Left ventricle myocardium inferior (tissue), 1 donor: ENCODE measurements at places on chromosomes 1 and 21.

DNA sequence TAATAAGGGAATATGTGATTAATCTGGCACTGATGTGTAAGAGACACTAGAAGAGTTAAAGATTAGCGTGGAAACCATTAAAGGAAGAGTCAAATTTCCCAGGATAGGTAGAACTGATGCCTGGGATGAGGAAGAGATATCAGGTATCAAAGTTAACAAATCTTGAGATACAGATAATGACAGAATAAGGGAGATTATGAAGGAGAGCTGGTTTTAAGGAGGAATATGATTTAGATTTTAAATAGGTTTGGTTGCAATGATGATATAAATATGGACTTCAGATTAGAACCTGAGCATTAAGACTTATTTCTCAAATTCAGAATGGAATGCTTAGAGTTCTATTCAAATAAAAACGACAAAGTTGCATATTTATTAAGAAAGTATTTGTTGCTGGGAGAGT, 26.2 kb downstream of the MAGI3 start:
- H3K27ac ChIP-seq: no peak overlapping the region
- H3K4me1 ChIP-seq: peaks cover 7% of the 10 kb centered on the region
- no peaks in the 10 kb centered on the region for H3K36me3 ChIP-seq
- no peak overlapping the region for H3K4me3 ChIP-seq
- no peak for DNase-seq

DNA sequence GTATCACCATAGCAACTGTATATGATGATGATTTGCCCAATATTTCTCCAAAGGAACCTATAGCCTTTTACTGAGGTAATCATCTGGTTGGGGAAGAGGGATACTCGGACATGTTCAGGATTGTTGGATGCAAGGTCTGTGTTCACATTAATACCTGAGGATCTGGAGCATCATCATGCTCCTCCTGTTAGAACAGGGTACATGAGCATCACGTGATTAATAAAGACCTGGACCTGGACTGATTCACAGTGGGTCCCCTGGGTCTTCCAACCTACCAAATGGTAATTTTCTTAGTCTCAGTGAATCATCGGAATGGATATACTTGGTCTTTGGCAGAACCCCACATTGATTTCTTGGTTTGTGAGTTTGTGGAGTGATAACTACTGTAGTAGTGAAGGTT, 45.6 kb upstream of the ZBTB18 start:
- H3K36me3 ChIP-seq: no peaks in the 10 kb centered on the region
- H3K27ac ChIP-seq: no peak overlapping the region
- H3K4me3 ChIP-seq: no peak overlapping the region
- no peaks in the 10 kb centered on the region for H3K4me1 ChIP-seq
- DNase-seq: no peak

GRCh38 chr1:226438007-226438406, 30.1 kb upstream of the PARP1 start:
- H3K4me3 ChIP-seq: no peak overlapping the region
- no peaks in the 10 kb centered on the region for H3K36me3 ChIP-seq
- DNase-seq: no peak
- peaks cover 46% of the 10 kb centered on the region for H3K27me3 ChIP-seq

- H3K36me3 ChIP-seq: no peaks in the 10 kb centered on the region
- H3K4me1 ChIP-seq: peaks cover 12% of the 10 kb centered on the region
- H3K27ac ChIP-seq: no peak overlapping the region
Observed at GRCh38 chr1:60813071-60813470, 269.3 kb upstream of the NFIA start.

DNA sequence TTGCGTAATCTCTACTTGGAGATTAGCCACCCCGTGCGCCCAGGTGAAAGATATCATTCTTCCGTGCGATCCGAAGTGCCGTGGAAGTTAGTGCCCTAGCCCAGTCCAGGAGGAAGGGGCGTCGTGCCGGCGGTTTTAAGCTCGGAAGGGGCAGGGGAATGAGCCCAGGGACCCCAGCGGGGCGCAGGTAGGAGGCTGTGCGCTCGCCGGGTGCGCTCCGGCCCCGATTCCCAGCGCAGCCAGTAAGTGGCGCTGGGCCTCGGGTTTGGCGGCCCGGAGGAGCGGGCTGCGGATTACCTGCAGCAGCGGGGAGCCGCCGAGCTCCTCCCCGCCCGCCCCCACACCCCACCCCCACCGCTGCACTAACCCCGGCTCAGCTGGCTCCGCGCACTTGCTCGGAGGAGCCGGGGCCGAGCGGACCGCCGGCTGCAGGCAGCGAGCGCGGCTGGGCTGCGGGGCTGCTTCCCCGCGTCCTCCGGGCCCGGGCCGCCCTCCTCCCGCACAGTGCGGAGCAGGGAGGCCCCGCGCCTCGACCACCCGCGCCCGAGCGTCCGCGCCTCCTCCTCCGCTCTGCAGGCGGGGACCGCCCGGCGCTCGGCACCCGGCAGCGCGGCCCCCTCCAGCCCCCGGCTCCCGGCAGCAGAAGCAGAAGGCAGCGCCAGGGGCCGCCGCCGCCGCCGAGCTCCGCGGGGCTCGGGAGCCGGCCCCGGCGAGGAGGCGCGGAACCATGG, at the start of gene RYR2:
TSS of gene RYR2 (plus strand) at position 390 of the 731 bp plus-strand sequence. CDS start at position 728, 338 bp downstream.
- DNase-seq: peak; percentile 49
- peaks cover 47% of the 10 kb centered on the region for H3K27me3 ChIP-seq
- H3K4me1 ChIP-seq: peaks cover 37% of the 10 kb centered on the region

DNA sequence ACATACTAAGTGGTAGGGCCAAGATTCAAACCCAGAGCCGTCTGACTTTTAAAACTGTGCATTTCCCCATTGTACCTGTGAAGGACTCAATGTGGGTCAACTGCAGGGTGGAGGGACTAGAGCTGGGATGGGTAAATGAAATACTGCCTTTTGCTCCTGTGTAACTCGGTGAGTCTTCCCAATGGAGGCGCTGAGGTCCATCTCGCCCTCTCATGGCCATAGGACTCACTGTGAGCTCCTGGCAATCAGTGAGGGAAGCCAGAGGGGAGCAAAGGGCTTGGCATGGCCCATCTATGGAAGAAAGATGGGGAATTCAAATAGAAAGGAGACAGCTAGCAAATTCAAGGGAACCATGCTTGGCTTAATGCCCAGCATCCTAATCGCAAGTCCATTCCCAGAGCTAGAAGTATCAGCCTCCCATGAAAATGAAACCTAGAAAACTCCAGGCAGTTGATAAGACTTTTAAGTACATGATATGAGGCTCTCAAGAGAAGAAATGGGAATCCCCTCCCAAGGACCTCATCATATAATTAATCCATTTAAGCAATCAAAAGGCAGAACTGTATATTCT, 25.4 kb upstream of the CGN start:
- no peaks in the 10 kb centered on the region for H3K4me1 ChIP-seq
- no peak overlapping the region for H3K27ac ChIP-seq
- no peaks in the 10 kb centered on the region for H3K27me3 ChIP-seq
- DNase-seq: no peak
- H3K36me3 ChIP-seq: no peaks in the 10 kb centered on the region
